ENCODE measurements at places on chromosomes 4 and X.

GRCh38 chrX:154398668-154399526 is 720 bp downstream of the RPL10 start:
- peak; percentile 91 for DNase-seq

GRCh38 chr4:3261411-3262207 is 12.7 kb downstream of the MSANTD1 start:
- DNase-seq, result no peak

GRCh38 chr4:185054886-185055285 is 36.6 kb downstream of the HELT start:
- no peak for DNase-seq

DNA sequence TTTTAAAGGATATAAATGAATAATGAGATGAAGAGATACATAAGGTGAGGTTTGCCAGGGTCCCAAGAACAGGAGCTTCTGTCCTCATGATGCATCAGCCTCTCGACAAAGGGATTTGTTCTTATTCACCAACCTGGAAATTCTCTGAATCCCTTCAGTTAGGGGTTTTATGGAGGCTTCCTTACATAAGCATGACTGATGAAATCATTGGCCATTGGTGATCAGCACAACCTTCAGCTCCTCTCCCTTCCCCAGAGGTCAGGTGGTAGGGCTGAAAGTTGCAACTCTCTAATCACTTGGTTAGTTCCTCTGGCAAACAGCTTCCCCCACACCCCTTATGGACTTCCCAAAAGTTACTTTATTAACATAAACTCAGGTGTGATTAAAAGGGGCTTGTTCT is 222.0 kb downstream of the SPRY1 start:
- no peak for DNase-seq

DNA sequence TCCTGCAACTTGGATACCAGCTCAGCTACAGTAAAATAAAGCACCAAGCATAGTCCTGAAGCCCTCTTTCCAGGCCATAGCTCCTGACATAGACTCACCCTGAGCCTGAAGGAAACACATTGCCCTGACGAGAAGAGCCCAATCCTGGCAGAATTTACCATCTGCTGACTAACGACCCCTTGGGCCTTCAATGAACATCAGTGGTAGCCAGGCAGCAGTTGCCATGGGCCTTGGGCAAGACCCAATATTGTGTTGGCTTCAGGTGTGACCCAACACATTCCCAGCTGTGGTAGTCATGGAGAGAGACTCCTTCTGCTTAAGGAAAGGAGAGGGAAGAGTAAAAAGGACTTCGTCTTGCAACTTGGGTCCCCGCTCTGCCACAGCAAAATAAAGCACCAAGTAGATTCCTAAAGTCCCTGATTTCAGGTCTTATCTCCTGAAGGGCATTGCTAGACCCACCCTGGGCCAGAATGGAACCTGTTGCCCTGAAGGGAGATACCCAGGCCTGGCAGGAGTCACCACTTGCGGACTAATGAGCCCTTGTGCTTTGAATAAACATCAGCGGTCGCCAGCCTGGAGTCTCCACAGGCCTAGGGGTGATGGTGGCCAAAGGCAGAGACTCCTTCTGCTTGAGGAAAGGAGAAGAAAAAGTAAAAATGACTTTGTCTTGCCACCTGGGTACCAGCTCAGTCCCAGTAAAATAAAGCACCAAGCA is 902.6 kb downstream of the C4orf33 start:
- no peak for DNase-seq

DNA sequence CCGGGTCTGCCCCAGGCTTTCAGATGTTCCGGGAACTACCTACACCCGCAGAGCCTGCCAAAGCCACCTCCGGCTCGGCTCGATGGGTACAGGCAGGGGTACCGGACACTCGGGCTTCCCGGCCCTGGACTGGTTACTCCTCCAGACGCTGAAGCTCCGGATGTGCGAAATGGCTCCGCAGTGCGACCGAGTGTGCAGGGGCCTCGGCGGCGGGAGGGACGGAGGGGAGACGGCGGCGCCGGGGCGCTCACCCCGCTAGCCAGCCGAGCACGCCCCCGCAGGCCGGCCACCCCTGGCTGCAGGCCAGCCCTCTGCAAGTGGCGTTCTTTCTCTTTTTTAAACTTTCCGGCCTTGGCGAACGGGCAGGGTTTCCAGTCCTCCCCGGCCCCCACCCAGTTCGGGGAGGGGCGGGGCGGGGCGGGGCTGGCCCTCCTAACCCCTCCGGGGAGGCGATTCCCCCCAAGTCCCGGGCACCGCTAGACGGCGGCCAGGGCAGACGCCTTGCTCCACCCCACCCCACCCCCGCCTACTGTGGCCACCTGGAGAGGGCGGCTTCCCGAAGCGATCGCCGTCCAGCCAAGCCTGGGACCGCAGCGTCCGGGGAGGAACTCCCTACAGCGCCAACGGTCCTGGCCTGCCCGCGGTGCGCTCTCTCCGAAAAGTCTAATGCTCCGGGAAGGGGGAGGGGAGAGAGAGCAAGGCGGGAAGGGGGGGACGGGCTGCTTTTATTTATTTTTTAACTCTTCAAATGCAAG is 7.5 kb downstream of the BCOR start:
- DNase-seq, result peak; percentile 61

DNA sequence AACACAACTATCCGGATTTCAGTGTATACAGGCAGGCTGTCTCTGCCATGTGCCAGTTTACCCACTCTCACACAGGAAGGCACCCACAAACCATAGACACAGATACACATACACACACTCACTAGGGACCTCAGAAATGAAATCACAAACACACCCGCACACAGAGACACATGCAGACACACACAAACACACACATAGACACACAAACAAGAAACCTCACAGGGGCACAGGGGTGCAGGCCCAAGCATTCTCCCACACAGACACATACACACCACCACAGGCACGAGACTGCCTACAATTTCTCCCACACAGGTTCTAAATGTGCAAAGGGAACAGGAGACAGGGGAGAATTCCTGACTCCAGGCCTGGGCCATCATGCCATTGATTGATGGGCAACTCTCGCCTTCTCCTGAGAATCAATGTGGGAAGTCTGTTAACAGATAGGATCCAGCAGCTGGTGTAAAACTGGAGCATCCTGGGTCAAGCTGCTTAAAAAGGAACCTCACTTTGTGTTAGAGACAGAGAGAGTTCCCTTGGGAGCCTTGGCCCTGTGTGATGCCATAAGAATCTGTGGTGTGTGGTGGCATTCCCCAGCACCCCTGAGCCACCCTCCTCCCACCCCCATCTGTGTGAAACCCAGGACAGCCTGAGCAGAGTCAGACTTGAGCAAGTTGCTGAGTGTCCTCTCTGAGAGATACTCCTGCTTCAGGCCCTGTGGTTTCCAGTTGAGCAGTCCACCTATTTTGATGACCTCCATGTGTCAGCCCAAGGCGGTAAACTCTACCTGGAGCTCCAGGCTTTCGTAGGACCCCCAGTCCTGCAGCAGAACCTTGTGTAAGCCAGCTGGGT is 33.9 kb downstream of the NBDY start:
- DNase-seq, result no peak
